Stimulated activated CD8-positive, alpha-beta memory T cell treated with anti-CD3 and anti-CD28 coated beads, Interleukin-4, amount 100 ng/mL, for 1 hour (primary cell): ENCODE measurements at places on chromosomes 12 and 14.

- no peak for DNase-seq
Observed at GRCh38 chr12:90077756-90078155, 369.1 kb upstream of the ATP2B1 start.

DNA sequence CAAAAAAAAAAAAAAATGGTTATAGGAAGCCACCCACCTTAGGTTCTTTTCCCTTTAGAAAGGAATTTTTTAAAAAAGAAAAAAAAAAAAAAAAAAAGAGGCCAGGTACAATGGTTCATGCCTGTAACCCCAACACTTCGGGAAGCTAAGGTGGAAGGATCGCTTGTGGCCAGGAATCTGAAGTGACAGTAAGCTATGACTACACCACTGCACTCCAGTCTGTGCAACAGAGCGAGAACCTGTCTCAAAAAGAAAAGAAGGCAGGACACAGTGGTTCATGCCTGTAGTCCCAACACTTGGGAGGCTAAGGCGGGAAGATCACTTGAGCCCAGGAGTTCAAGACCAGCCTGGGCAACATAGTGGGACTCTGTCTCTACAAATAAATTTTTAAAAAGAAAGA, 36.0 kb downstream of the SPTLC2 start:
- no peak for DNase-seq

DNA sequence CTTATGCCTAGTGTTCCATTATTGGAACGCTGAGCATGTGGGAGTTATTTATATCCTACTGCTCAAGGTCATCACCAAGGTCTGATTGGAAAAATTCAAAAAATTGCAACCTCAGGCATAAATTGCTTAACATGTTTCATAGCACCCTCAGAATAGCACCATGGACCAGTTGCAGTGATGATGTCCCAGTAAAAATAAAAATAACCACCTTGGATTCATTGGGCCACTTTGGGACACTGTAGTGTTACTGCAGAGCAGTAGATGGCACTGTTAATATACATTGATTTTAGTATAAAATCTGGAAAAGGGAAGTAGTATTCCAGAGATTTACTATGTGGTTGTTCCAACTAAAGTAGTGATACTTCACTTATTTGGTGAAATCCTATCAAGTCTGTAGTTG, 31.0 kb upstream of the PTCSC3 start:
- no peak for DNase-seq

DNA sequence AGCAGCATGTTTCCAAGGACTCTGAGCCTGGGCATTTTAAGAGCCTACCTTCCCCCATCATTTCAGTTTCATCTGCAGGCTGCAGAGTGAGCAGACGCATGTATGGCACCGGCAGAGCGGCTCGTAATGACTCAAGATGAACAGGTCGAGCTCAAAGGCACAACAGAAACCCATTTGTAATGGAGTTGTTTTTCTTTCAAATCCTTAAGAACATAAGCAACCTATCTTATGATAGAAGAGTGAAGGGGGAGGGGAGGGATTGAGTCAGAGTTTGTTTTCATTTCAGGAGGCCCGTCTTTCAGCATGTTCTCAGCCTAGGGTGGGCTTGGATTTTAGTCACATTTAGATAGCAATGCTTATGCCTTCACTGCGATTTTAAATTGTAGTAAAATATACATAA, 54.9 kb upstream of the CISTR start:
- no peak for DNase-seq

- no peak for DNase-seq
Observed at GRCh38 chr14:101588286-101588975, 27.1 kb downstream of the DIO3 start.

GRCh38 chr12:83800022-83800421, 1112.6 kb downstream of the SLC6A15 start:
- no peak for DNase-seq
